ENCODE measurements at places on chromosomes 7 and 10.

- DNase-seq = no peak
These were observed 90.3 kb downstream of the TRRAP start for GRCh38 chr7:98968621-98969020.

DNA sequence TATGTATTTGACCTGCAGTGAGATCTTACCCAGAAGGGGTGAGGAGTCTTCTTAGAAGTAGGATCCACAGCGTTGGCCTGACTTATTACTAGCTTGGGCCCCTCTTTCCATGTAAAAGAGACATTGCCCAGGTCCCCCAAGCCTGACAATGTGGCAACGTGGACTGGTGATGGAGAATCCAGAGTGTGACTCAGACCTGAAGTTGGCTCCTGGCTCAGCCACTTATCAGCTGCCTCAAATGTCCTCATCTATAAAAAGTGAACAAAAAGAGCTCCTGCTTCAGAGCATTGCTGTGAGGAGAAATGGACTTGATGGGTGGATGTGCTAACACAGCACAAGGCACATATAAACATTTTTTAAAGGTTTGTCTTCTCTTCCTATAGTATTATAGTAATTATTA lies 35.4 kb upstream of the TECTB start:
- no peak for DNase-seq

DNA sequence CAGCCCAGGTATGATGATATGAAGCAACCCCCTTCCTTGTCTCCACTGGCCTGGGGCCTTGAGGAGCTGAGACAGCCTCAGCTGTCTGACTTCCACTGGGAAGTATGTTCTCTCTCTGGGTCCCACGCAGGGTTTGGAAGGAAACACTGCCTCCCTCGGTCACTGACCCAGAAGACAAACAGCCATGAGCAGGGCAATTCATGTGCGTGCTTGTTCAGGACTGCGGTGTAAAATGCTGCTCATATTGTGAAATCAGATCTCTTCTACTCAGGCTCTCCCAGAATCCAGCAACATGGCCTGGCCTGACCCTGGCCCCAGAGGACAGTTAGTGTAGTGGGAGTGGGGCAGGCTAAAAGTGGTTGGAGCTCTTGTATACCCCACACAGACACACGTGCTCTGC lies 2.8 kb downstream of the CLCN1 start:
- no peak for DNase-seq

GRCh38 chr10:108638225-108638624 lies 1285.1 kb downstream of the XPNPEP1 start:
- no peak for DNase-seq

DNA sequence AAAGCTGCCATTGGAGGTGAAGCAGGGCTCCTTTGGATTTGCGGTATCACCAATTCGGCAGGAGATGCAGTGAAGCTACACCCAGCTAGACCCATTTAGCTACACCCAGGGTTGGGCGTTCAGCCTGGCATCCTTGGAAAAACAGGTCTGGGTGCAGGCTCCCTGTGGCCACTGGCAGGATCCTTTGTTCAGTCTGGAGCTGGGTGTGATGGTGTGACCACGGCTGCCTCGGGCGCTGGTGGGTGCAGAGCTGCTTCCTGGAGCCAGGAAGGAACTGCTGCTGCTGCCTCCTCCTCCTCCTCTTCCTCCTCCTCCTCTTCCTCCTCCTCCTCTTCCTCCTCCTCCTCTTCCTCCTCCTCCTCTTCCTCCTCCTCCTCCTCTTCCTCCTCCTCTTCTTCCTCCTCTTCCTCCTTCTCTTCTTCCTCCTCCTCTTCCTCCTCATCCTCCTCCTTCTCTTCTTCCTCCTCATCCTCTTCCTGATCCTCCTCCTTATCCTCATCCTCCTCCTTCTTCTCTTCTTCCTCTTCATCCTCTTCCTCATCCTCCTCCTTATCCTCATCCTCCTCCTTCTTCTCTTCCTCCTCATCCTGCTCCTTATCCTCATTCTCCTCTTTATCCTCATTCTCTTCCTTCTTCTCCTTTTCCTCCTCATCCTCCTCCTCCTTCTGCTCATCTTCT lies 84.0 kb downstream of the GRK5 start:
- DNase-seq = no peak

DNA sequence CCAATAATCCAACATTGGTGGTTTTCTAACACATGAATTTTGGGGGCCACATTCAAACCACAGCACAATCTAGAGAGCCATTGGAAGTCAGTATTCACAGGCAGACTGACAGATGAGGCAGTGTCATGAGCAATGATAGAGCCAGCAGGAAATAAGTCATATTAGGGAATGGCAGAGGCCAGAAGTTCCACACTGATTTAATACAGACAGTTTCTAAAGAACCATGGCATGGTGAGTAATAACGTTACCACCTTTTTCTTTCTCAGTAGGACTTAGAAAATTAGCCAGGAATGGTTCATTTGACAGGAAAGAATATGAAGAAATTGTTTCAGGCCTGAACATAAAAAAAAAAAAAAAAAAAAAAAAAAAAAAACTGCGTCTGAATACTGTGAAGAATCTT lies 210.3 kb downstream of the GPAM start:
- DNase-seq = no peak

DNA sequence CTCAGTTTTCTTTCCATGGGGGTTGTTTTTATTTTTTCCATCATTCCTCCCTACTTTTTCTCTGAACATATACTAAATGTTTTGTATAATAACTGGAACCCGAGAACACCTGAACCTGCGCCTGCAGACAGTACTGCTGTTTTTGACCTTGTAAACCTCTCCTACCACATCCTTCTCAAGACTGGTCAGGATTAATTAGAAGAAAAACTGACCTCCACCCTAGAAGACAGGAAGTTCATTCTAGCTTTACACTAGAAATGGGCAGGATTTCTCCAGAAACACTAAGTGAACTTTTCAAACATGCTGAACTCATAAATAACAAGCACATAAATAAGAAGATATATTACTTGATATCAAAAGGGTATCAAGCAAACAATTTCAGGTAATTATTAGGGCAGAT lies 751 bp upstream of the HYCC1 start:
- no peak for DNase-seq

DNA sequence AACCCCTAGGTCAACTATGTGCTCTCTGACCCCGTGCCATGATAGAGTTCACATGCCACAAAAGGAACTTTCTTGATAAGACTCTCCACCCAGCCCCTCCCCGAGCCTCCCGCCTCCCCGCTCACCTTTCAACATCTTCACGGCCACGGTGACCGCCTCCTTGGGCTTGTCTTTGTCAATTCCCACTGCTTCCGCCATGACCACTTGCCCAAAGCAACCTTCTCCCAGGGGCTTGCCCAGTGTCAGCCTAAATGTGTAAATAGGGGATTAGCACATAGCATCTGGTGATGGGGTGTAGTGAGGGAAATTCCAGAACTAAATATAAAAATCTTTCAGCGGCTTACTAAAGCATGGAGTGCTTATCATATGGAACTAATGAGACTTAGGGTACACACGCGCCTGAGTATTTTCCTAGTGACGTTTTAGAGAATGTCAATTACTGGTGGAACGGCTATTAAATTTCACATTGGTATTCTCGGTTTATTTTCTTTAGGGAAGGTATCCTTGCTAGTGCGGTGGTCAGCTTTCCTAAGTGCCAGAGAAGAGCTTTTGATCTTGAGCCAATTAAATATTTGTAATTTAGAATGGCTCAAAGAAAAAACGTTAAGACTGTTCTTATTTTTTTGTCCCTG lies 97.4 kb downstream of the FGFR2 start:
- no peak for DNase-seq

Data from activated naive CD4-positive, alpha-beta T cell (primary cell).